Liver (tissue), 10 donors: ENCODE measurements at places on chromosomes 4 and X. TPM values are rescaled to one million over a fixed set of nuclear protein-coding genes. Genes with fewer than 3 reads are reported as not detected.

GRCh38 chr4:158801066-158801465 is 32.2 kb downstream of the FNIP2 start:
- DNase-seq: no peak

Gene SPACA5
- total RNA-seq: not detected

- peak; percentile 27 for DNase-seq
These were observed 2.0 kb upstream of the HELT start for GRCh38 chr4:185016101-185016940.

- DNase-seq: peak; percentile 35
These were observed 63.0 kb downstream of the ZNF732 start for GRCh38 chr4:242121-242848.

DNA sequence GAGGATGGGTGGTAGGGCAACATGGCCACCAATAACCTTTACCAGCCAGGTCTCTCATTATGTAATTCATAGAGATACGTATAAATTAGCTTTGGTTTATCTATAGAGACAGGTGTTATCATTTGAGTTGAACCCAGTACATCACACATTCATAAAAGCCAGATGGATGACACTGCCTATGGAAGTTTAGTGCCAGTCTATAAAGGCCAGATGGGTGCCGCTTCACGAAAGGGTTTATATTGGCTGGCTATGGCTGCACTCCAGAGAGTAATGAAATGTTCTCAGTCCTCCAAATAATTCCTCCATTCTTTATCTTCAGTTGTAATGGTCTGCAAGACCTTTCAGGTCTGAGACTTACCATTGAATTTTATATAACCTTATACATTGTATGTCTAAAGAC is 331.9 kb upstream of the NR3C2 start:
- DNase-seq: no peak
